CD4-positive, alpha-beta T cell treated with Interferon alpha-2 for 1 hour (primary cell): ENCODE measurements at places on chromosomes 11 and 22.

DNA sequence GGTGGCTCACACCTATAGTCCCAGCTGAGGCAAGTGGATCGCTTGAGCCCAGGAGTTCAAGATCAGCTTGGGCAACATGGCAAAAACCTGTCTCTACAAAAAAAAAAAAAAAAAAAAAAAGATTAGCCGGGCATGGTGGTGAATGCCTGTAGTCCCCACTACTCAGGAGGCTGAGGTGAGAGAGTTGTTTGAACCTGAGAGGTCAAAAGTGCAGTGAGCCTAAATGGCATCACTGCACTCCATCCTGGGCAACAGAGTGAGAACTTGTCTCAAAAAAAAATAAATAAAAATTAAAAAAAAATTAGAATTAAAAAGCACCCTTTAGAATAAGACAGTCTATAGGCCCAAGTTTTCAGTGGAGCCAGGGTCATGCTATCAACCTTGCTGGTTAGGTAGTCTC, 95.5 kb downstream of the PDHX start:
- no peak for DNase-seq

- DNase-seq = no peak
These were observed 79.7 kb downstream of the MYO7A start for GRCh38 chr11:77207618-77208313.

DNA sequence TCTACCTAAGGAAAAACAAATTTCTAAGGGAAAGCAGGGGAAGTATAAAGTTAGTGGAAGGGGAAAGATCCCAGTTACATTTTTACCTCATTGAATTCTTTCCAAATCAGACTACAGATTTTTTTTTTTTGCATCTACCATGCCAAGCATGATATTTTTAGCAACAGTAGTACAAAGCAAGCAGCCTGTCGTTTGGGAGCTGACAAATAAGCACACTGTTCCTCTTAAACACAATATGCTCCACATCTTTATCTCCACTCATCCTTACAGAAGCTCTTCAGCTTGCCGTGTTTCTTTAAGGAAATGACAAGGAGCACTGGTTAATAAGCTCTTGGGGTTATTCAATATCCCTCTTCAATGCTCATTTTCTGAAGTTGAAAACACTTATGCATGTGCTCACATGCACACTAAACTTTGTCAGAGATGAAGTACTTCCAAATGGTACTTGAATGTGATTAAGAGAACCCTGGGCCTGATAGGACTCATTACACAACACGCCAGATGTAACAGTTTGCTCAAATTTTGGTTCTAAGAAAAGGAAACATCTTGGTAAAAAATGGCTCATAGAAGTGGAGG, 53.8 kb downstream of the PAX6 start:
- DNase-seq = no peak

- no peak for DNase-seq
These were observed 3.1 kb downstream of the IL2RB start for GRCh38 chr22:37146507-37147180.

- no peak for DNase-seq
These were observed 47.8 kb upstream of the OR5P2 start for GRCh38 chr11:7844521-7844920.

DNA sequence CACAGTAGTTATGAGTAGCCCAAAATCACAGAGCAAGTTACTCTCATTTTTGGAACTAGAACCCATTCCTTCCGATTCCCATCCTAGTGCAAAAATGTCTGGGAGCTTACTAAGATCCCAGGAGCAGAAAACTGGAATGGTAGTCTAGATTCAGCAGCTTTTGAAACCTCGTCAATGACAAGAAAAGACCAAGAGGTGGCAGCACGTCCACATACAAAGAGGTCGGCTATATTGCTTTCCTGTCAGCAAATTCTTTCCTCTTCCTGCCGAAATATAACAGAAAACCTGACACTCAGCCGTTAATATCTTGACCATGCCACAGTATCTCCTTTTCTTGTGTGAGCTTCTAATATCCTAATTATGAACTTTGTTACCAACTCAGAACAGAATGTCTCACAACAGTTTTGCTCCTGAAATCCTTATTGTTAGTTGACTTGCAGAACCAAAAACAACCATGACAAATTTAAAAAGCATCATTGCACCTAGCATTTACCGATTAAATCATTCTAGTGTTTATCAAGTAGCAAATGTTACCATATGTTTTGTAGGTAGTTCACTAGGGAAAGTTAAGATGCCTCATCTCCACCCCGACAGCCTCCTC, 92.8 kb upstream of the OR9G4 start:
- peak; percentile 4 for DNase-seq

DNA sequence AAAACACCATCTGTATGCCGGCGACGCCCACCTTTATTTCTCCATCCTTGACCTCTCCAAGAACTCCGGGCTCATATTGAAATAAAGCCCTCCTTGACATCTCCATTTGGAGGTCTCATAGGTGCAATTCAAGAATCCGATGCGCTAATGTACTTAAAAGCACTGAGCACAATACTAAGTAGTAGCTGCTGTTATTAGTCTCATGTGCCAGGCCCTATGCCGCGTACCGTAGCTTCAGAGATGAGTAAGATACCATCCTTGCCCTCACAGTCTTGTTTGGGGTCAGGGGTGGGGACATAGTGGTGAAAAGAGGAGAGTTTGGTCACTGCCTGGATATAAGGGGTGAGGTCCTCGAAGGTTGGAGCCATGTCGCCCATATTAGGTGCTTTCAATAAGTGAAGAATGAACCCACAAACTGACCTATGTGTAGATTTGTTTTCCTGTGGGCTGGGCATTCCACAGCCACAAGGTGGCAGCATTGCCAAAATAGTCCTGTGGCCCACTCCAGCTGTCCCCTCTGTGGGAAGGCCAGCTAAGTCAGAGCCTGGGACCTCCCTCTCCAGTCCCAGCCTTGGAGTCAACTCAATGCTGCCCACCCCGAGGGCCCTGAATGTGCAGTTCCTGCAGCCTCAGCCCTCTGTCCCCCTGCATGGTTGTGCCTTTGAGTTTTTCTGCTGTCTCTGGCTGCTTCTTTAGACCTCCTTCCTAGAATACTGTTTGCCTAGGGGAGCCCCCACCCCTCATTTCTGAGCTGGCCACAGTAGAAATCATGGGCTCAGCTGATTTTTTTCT, 6.5 kb downstream of the DCPS start:
- peak; percentile 57 for DNase-seq

GRCh38 chr11:40030867-40031266, 1428.6 kb downstream of the LRRC4C start:
- no peak for DNase-seq

GRCh38 chr11:31805629-31806185, 5.4 kb downstream of the PAX6 start:
- no peak for DNase-seq

GRCh38 chr11:120746836-120747609, 235.5 kb downstream of the GRIK4 start:
- no peak for DNase-seq

DNA sequence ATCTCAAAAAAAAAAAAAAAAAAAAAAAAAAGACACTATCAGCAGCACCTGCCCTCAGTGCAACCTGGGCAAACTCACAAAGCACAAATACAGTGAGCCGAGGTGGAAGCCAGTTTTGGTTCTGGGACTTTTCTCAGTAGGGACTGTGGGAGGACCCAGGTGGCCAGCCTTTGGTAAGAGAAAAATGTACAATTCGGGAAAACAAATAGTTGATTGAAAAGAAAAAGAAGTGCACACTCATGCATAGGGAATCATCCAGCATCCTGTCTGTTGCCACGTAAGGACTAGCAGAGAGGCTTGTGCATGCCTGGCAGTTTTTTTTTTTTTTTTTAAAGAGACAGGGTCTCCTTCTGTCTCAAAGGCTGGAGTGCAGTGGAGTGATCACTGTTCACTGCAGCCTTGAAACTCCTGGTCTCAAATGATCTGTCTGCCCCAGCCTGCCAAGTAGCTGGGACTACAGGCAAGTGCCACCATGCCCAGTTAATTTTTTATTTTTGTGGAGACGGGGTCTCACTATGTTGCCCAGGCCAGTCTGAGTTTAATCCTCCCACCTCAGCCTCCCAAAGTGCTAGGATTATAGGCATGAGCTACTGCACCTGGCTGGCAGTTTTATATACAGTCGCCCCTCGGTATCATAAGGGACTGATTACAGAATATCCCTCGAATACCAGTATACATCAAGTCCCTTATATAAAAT, 36.7 kb downstream of the TPST2 start:
- DNase-seq = no peak

DNA sequence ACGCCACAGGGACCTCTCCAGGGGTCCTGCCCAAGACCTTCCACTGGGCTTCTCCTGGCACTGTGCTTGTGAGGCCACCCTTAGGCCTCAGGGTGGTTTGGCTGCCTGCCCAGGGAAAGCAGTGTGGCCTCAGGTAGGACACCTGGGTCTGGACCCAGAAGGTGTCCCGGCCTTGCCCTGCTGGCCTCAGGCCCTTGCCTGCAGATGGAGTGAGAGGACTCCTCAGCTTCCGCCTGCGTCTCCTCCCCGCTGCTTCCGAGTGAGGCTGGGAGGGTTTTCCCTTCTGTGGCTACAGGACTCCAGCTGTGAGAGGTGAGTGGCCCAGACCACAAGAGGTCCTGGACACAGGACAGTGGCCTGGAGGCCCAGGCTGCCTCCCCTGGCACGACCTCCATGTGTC, 60.4 kb downstream of the WNT7B start:
- DNase-seq = no peak

DNA sequence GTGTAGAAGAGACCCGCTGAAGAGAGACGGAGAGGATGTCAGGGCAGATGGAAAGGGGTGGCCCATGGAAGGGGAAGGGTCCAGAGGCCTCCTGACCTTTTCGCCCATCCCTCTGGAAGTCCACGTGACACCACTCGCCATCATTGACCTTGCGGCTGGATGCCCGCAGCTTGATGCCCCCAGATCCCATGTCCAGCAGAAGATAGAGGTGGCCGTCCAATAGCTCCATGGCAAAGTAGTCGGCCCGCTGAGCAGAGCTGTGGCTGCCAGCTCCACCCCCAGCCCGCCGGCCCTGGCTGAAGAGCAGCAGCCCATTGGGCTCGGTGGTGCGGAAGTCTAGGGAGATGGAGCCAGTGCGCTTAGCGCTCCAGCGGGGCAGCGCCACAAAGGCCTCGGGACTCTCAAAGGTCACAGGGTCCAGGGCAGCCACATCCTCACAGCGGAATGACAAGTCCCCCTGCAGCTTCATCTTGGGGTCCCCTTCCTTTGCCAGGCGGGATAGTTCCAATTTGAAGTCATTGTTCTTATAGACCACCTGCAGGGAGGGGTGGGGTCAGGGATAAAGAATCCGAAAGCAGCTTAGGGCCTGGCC, 55.7 kb downstream of the NRXN2 start:
- no peak for DNase-seq

DNA sequence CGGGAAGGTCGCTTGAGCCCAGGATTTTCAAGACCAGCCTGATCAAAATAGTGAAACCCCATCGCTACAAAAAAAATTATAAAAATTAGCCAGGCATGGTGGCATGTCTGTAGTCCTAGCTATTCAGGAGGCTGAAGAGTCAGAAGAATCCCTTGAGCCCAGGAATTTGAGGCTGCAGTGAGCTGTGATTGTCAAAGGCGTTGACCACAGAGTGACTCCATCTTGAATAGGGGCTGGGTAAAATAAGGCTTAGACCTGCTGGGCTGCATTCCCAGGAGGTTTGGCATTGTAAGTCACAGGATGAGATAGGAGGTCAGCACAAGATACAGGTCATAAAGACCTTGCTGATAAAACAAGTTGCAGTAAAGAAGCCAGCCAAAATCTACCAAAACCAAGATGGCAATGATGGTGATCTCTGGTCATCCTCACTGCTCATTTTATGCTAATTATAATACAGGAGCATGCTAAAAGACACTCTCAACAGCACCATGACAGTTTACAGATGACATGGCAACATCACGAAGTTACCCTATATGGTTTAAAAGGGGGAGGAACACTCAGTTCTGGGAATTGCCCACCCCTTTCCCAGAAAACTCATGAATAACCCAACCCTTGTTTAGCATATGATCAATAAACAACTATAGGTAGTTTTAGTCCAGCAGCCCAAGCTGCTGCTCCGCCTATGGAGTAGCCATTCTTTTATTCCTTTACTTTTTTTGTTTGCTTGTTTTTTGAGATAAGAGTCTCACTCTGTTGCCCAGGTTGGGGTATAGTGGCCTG, 2.8 kb upstream of the RDX start:
- peak; percentile 14 for DNase-seq

GRCh38 chr22:36699915-36700314, 3.6 kb downstream of the CACNG2 start:
- no peak for DNase-seq

DNA sequence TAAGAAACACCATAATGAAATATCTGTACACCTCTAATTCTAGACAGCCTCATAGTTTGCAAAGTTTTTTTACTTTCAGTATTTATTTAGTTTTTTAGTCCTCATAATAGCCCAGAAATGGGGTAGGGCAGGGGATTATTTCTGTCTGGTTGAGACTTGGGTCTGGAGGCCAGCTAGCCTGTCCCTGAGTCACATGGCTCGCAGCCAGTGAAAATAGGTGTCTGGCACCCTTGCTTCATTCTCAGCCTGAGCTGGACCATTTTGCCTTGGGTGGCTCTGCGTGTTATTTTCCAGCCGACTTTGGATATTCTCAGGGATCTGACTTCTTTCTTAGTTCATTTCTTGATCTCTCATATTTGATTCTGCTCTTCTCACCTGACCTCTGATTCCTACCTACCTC, 123.9 kb upstream of the NARS2 start:
- DNase-seq = no peak

DNA sequence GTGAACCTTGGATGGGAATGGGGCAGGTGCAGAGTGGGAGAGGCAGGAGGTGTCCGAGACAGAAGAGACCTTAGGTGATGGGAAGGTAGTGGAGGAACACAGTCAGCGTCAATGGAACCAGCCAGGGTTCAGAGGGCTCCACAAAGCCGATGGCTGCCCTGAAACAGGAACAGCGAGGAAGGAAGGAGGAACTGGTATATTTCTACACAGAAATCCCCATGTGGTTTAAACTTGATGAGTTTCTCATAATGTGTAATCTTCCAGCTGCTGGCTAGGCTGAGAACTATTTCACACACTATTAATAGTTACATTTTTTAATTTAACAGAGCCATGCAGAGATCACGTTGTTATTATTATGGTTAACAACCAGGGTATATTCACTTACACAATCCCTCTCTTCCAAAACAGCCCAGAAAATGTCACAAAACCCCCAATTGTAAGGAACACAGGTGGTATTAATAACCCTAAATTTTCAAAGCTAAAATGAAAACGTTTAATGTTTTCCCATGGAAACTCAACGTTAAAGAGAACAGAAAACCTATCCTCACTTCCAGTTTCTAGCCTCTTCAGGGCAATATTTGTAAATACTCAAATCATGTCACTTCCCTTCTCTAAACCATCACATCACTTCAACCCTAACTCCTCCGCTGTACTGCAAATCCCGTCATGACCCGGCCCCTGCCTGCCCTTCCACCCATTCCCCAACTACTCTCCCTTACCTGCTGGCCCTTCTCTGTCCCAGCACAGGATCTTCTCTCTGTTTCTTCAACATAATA, 74.5 kb upstream of the ARFGAP3 start:
- no peak for DNase-seq

- no peak for DNase-seq
These were observed 1091.9 kb upstream of the RAG2 start for GRCh38 chr11:37689951-37690350.

GRCh38 chr11:117828611-117829368, 4.2 kb upstream of the FXYD2 start:
- peak; percentile 75 for DNase-seq

GRCh38 chr11:76653012-76653673, 17.4 kb downstream of the LRRC32 start:
- DNase-seq = no peak
